ENCODE measurements at places on chromosomes 3 and 15.
A peak's percentile ranks its signal among the peaks of the same experiment; 100 is the strongest.

GRCh38 chr3:53236112-53236841 lies 19.5 kb downstream of the TKT start:
- DNase-seq: peak; percentile 74

DNA sequence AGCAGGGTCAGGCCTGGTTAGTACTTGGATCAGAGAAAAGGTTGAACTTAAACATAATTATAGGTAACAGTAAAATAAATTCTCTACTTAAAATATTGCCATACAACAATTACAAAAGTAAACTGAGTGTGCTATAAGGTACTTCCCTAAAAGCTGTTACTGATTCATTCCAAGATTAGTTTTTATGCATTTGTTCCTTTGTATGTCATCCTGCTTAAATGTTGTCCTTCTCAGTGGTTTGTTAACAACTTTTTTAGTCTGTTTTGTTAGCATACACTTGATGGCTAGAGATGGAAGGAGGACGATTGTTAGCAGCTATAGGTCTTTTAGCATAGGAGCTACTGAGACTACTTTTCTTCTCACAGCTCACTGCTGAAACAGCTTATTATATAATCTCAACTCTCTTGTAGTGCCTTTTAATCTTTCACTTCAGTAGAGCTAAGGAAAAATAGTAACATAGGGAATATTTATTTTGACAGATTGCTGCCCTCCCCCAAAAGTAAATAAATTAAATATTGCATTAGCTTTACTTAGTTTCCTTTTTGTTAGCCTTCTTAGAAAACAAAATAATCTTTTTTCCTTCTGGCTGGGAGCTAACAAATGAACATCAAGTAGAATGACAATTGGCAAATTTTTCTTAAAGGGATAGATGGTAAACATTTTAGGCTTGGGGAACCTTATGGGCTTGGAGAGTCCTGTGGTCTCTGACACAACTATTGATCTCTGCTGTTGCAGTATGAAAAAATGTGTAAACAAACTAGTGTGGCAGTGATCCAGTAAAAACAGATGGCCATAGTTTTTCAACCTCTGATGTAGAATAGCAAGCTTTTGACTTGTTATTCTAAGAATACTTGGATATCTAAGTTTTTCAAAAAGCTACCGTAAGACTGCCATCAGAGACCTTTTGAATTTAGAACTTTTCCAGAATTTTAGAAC lies 39.5 kb downstream of the USP8 start:
- no peak for DNase-seq

DNA sequence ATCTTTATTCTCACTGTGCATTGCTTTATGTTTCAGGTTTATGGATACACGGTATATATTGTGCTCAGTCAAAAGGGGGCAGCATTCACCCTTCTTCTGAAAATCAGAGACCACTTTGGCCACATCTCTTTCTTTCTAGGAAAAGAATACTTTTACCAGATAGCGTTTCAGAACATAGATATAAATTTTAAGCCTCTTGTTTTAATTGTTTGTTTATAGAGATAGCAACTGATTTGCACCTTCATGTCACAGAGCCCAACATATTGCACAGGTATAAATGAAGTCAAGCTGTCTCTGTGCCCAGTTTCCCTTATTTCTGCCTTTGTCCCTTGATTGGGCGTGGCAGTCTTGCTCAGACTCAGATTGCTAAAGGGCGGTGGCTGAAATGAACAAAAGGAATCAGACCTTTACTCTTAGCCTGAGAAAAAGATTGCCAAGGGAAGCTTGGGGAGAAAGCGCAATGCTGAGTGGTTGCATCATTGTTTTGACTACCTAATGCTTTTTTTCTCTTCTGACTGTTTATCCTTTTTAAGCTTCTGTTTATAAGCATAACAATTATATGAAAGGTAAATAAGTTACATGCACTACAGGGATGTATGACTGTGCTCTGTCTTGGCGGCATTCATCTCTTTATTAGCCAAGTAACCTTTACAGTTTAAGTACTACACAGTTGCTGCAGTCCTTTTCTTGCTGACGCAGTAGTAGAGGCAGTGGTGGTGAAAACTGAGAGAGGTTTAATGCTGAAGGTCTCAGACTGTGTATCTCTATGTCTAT lies 70.8 kb upstream of the ZBTB20 start:
- peak; percentile 31 for DNase-seq

DNA sequence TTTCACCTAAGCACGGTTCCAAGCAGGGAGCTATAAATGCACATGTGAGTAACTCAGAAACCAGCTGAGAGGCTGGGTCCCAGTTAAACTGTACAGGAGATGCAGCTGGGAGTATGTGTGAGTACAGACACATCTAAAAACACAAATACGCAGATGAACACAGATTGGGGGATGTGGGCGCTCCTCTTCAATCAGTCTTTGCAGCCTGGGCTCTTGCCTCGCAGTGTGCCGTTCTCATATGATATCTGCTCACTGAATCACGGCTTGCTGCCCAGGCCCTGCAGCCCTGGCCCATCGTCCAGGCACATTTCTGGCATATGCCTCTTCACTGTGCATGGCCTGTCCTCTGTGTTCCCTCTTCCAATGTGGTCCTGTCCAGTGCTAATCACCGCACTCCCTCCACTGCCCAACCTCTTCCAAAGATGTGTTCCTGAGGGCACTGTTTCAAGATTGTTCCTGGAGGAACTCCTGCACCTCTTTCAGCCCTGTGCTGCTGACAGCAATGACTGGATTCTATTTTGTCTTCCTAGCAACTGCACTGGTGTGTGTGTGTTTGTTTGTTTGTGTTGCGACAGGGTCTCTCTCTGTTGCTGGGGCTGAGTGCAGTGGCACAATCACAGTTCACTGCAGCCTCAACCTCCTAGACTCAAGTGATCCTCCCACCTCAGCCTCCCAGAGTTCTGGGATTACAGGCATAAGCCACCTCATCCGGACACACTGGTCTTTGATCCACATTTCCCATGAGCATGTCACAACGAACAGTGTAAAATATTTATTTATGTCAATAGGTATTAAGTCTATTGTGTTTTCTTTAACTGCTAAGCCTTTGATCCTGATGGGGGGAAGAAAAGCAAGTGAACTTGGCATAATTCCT lies 17.0 kb downstream of the CA12 start:
- DNase-seq: no peak

DNA sequence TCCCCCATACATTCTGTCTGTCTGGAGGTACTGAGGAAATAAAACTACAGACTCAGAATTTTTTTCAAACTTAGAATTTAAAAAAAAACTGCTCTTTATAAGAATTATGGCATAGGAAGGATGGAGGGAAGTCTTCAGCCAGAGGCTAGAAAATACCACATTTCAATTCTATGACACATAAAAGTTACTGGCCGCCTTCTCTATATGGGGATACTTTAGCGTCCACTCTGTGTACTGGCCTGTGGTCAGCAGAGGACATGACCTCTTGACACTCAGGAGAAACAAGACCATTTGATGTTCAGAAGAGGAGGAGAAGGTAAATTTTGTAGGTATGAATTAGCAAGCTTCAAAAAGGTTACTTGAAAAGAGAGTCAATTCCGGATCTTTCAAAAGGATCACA lies 417.4 kb downstream of the MFSD1 start:
- no peak for DNase-seq
